ENCODE measurements at places on chromosomes 13 and 19. TPM values are rescaled to one million over a fixed set of nuclear protein-coding genes. Genes with fewer than 3 reads are reported as not detected.

GRCh38 chr19:45591004-45591637 is 6.5 kb upstream of the OPA3 start:
- DNase-seq = no peak

GRCh38 chr13:41931337-41931736 is 29.6 kb downstream of the VWA8 start:
- no peak for DNase-seq

Gene SYT3
- 0.40 TPM for total RNA-seq

Gene PDCD2L
- total RNA-seq = 10.8 TPM

DNA sequence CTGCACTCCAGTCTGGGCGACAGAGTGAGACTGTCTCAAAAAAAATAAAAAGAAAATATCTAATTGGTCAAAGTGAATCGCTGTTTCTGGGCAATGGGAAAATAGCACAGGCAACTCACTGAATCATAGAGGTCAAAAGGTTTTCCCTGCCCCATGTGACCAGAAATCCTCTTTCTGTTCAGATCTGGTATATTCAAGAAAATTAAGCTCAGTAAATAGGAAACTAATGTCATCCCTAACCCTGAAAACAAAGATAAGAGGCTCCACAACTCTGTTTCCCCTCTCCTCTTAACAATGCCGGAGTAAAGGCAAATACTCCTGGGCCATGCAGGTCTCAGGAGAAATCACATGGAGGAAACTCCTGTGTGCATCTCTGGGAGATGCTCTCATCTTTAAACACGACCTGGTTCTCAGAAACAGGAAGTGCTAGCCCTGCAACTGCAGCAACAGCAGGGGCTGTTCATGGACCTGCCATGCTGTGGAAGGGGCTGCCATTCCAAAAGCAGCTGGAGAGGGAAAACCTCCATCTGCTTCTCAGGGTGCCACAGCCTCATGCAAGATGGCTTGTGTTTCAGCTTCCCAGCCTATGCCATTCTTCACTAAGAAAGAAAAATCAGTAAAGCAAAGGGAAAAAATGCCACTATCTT is 47.5 kb upstream of the SLC7A9 start:
- DNase-seq = no peak

DNA sequence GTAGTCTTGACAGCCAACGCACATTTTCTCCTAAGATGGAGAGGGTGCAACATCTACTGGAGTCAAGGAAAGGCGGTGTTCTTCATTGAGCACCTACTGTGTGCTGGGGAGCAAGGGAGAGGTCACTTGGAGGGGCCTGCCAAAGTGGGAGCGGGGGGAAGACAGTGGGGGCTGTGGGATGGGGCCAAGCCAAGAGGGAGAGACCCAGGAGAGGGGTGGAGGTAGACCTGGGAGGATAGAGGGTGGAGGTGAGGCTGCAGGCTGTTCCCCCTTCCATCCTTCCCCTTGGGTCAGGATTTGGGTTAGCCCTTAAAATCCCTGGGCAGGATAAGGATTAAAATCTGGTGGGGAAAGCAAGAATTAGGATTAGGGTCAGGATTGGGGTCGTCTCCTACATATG is 1.7 kb upstream of the PLPP2 start:
- DNase-seq = no peak

- DNase-seq = no peak
Measured at GRCh38 chr13:36432106-36432544, at the start of gene CCNA1. TSS of gene CCNA1 (plus strand) at chr13:36432495. CDS start at chr13:36433057, 562 bp downstream.

GRCh38 chr19:38664503-38665211 is 17.2 kb downstream of the ACTN4 start:
- no peak for DNase-seq

Gene KCTD15
- 28.2 TPM for total RNA-seq

- DNase-seq = no peak
Measured at GRCh38 chr19:36527873-36528193, 238 bp downstream of the ZNF260 start.

- no peak for DNase-seq
Measured at GRCh38 chr13:51581148-51581820, 3.0 kb upstream of the WDFY2 start.

Gene LMO7
- 42.9 TPM for total RNA-seq

DNA sequence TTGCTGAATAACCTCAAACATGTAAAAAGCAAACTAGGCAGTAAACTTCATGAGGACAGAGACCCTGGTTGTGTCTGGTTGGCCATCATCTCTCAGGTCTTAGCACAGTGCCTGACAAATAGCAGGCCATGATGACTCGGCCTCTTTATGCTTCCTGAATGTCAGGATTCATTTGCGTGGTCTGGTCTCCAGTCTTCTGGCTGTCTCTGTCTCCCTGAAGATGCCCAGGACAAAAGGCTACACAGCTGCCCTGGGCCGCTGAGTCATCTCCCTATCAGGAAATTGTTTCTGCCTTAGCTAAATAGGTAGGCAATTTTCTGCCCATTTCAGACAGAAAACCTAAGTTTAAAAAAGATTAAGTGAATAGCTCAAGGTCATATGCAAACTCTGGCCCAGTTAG is 84.1 kb upstream of the FNDC3A start:
- peak; percentile 47 for DNase-seq

Gene TMEM38A
- total RNA-seq = 1.9 TPM

GRCh38 chr13:25659091-25659795 is 287.5 kb downstream of the ATP8A2 start:
- DNase-seq = peak; percentile 15

GRCh38 chr13:44420376-44421220 is 47.0 kb downstream of the SERP2 start:
- DNase-seq = no peak

DNA sequence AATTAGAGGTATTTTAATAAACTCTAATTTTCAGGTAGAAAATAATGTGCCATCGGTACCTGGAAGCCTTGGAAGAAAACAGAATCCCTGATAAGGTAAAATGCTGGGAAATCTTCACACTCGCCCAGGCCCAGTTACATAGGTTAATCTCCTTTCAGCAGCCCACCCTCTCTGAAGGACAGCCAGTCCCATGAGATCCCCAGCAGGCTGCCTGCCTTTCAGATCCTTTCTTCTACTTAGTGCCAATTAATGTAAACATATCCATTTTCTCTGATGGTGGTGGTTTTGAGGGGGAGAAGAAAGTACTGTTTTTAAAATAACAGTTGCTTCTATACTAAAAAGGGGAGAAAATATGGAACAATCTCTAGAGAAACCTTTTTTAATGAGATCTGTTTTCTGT is 12.2 kb downstream of the SMAD9 start:
- DNase-seq = no peak

DNA sequence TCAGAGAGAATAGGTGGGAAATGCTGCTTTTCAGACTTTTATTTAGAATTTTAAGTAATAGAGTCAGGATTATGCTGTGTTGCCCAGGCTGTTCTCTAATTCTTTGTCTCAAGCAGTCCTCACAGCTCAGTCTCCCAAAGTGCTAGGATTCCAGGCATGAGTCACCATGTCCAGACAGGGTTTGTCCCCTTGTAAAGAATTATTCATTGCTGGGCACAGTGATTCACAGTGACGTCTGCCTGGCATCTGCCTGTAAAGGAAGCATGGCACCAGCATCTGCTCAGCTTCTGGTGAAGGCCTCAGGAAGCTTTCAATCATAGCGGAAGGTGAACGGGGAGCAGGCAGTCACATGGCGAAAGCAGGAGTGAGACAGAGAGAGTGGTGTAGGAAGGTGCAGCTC is 17.7 kb downstream of the ZNF763 start:
- DNase-seq = peak; percentile 26
